ENCODE measurements at places on chromosomes 16 and 17.
A peak's percentile ranks its signal among the peaks of the same experiment; 100 is the strongest.

DNA sequence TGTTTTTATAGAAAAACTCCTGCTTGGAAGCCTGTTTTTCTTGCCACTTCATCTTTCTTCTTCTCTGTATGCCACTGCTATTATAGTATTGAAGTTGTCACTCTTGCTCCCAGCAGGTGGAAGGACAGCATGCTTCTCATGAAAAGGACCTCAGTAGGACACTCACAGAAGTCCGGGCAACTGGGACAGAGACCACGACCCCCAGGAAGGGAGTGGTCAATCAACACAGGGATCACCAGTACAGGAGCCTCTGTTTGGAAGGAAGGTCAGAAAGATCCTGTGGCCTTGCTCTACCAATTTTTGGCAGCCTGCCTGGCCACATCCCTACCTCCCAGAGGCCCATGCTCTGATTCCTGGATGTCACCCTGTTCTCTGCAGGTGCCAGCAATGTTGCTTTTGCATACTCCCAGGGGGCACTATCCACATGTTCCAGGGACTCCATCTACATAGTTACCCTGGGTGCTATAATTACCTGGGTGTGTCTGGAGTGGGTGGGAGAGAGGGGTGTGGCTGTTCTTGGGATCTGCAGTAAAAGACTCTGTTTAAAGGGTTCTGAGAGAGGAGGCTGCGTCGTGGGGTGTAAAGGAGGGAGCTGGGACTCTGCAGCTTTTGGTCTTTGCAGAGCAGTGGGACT lies 13.7 kb upstream of the AKAP10 start:
- peak; percentile 67 for DNase-seq

- DNase-seq = peak; percentile 81
Measured at GRCh38 chr16:28292731-28293600, 641 bp downstream of the SBK1 start.

GRCh38 chr17:13583996-13584700 lies 17.6 kb downstream of the HS3ST3A1 start:
- DNase-seq = no peak

DNA sequence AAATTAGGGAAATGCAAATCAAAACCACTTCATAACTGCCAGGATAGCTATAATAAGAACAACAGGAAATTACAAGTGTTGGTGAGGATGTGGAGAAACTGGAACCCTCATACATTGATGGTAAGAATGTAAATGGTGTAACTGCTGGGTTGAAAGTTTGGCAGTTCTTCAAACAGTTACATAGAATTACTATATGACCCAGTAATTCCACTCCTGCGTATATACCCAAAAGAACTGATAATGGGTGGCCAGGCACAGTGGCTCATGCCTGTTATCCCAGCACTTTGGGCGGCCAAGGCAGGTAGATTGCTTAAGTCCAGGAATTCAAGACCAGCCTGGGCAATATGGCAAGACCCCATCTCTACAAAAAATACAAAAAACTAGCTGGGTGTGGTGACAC lies 4.5 kb upstream of the CMTM4 start:
- DNase-seq = no peak

DNA sequence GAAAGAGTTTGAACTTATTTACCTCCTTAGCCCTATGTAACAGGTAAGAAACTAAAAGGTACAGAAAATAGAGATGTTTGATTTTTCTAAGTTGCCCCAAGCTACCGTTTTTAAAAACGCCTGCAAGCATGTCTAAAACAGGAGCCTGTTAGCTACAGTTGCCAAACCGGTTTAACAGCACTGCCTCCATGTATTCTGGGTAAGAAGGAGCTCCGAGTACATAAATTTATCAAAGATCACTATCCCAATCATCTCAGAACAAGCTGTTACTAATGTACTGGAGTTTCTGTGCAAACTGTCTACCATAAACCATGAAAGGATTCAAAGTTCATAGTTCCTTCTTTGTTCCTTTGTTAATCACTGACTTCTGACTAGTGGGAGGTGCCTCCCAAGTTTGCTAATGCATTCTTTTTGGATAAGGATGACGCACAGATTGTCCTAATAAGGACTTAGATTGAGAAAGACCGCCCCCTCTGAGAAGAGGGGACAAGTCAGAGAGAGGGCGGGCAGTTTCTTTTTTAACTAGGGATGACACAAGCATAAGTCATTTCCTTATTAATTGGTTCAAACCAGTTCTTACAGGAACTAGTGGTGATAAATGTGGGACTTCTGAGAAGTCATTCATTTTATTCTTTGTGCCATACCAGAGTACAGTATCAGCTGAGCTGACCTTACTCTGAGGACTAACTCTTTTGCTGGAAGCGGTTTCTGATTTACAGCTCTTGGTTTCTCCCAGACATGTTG lies 55.3 kb downstream of the TUBD1 start:
- peak; percentile 81 for DNase-seq

- no peak for DNase-seq
Measured at GRCh38 chr16:17258848-17259713, 211.7 kb downstream of the XYLT1 start.

DNA sequence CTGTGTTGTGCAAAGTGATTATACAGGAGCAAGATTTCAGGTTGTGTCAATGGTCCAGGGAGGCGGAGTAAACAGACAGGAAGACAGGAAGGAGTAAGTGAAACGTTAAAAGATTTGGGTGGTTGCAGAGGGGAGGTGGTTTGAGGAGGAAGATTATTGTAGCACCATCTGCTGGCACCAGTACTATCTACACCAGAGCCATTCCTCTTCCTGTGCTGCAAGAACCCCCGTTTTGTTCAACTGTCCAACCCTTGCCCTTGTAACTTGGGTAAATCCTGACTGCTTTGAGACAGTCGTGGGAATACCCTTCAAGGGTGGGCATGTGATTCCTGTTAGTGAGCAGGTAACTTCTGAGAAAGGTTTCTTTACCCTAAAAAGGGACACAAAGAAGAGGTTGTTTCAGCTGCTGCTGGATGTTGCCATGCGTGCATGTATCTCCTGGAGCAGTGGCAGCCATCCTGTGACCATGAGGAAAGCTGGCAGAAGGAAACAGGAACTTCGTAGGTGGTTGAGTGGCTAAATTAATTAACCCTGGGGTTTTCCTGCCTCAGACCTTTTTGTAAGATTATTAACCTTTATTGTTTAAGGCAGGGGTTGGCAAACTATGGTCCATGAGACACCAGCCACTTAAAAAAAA lies 124.1 kb downstream of the PRKCA start:
- DNase-seq = no peak

DNA sequence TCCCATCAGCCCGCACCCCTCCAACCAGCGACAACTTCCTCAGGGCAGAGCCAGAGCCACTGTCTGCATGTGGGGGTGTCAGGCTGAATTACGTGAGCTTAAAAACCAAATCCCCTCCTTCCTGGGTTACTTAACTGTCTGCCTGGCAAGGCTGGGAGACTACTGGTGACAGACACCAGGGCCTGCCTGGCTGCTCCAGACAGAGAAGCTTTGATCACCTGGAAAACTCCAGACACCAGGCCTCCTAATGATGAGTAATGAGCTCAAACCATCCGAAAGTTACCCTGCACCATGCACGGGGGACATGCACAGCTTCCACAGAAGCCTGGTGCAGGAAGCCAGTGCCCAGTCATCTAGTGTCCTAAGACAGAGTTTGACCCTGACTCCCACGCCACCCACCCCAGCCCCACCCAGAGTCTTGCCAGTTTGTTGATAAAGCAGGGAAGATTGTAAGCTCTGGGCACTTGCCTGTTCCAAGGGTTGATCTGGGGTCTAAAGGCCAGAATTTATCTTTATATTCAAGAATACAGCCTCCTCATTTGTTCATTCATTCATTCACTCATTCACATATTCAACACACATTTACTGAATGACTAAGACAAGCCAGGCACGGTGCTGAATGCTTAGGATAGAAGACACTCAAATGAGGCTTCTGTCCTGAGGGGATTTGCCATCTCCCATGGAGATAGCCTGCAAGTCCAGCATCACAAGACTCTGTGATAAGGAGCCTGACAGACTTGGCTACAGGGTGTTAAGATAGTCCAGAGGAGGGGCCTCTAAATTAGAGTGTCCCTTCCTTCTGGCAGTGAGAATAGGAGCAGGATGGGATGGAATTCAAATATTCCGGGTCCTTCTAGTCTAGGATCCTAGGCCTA lies 7.2 kb upstream of the CCDC182 start:
- DNase-seq = no peak

- no peak for DNase-seq
Measured at GRCh38 chr17:59897090-59897489, 4.2 kb downstream of the RPS6KB1 start.

GRCh38 chr17:70552982-70553334 lies 383.6 kb downstream of the KCNJ2 start:
- DNase-seq = no peak

GRCh38 chr17:6695565-6695964 lies 17.6 kb downstream of the SLC13A5 start:
- DNase-seq = no peak

DNA sequence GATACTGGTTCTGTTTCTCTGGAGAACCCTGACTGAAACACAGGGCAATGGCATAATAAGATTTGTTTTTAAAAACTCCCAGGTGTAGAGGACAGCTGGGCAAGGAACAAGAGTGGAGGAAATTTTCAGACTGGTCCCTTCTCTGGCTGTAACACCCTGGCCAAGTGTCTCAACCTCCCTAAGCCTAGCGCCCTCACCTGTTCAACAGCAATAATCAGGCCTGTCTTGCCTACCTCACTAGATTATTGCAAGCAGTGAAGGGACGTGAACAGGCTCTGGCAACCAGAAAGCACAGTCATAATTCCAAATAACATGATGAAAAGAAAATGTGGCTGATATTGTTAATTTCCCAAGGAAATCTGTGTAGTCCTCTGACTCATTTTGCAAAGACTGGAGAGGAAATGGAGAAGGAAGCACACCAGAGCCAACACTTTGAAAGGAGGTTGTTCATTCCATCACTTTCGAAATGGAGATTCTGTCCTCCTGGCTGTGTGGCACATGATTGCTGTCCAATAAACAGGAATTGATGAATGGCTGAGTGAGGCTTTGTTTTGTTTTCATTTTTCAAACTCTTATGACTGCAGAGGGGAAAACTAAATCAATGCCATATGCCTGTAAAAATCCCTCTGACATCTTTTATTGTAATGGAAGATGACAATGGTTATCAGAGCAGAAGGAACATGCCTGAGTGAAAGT lies 87.5 kb upstream of the HLF start:
- no peak for DNase-seq

DNA sequence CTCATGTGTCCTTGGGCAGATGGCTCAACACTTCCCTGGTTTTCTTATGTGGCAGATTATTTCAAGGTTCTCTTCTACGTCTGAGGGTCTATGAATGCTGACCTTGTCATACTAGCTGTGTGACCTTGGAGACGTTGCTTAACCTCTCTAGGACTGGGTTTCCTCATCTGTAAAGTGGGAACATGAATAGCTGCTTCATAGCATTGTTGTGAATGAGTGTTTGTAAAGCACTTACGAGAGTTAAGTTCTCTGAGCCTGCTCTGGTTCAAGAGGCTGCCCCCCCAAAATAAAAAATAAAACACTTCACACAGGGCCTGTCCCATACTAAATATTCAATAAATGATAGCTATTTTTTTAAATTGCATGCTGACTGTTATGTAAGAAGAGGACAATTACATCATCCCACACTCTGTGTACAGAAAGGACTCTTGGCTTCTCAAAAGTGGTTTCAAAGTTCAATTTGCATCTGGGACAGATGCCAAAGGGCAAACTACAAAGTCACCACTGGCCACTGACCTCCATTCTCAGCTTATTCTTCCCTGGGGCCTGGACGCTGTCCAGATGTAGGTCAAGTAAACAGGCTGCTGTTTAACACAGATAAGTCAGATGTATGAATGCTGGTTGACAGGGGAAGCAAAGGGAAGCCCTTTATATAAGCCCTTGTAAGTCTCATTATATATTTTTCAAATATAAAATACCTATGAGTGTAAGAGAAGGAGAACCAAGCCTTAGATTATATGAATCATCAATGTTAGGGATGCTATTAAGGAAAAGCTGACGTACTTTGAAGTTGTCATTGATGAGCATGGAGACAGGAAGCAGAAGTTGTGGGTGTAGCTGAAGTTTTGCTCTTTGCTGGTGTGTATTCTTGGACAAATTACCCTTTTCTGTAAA lies 15.4 kb upstream of the NDEL1 start:
- no peak for DNase-seq

GRCh38 chr16:11743308-11744074 lies 834 bp upstream of the TXNDC11 start:
- DNase-seq = no peak

DNA sequence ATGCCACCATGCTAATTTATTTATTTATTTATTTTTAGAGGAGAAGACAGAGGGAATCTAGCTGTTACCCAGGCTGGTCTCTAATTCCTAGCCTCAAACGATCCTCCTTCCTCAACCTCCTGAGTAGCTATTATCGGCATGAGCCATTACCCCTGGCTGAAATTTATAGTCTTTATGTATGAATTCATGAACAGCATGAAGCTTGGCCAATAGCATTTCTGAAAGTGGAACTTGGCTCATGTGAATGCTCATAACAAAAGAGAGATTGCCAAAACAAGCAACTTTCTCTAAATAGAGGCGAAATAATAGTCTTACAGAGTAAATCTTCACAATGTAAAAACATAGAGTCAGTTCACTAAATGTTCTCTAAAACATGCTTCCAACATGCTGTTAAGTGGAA lies 30.1 kb upstream of the SMURF2 start:
- no peak for DNase-seq

GRCh38 chr17:82045936-82046484 lies 5.6 kb downstream of the RFNG start:
- no peak for DNase-seq

- no peak for DNase-seq
Measured at GRCh38 chr17:6145946-6146345, 75.8 kb downstream of the WSCD1 start.

- DNase-seq = peak; percentile 68
Measured at GRCh38 chr16:3951861-3952736, 71.6 kb upstream of the CREBBP start.

DNA sequence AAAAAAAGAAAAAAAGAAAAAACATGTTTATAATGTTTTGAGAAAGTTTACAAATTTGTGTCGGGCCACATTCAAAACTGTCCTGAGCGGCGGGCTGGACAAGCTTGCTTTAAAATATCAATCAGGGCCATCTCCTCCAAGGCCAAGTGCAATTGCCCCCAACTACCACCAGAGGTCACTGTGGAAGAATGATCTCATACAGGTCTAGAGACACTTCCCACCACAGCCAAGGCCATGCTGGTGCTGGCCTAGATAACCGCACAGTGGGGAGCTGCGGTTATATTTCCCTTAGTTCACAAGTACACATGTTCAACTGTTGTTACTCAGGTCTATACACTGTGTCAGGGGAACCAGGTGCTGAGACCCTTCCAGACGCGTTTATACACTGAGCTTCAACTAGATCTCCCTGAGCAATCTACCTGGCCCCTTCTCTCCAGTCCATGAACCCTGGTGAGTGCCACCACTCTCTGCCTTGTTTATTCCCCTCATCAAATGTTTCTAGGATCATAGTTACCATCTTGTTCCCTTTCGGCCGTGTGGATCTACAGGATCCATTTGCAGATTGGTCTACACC lies 83.8 kb upstream of the CCL2 start:
- peak; percentile 27 for DNase-seq
